Gastroesophageal sphincter (tissue), 4 donors: ENCODE measurements at places on chromosomes 1 and 21. TPM values are rescaled to one million over a fixed set of nuclear protein-coding genes. Genes with fewer than 3 reads are reported as not detected.

- no peak for ATAC-seq
Measured at GRCh38 chr1:59502009-59502691, 205.3 kb downstream of the FGGY start.

DNA sequence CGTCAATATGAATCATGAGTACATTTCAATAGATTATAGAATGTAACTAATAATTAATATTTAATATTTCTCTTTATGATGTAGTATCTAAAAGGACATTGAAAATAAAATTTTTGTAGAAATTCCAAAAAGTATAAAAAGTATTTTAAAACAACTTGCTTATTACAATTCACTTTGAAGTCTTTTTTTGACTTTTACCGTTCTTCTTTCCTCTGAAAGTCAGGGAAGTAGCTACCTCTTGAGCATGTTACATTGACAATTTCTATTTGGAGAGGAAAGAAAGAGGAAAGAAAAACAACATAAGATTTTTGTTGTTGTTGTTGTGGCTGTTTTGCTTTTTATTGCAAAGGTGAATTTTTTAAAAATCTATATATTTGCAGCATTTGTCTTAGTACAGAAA lies 1.3 kb downstream of the PTPRC start:
- ATAC-seq: no peak

DNA sequence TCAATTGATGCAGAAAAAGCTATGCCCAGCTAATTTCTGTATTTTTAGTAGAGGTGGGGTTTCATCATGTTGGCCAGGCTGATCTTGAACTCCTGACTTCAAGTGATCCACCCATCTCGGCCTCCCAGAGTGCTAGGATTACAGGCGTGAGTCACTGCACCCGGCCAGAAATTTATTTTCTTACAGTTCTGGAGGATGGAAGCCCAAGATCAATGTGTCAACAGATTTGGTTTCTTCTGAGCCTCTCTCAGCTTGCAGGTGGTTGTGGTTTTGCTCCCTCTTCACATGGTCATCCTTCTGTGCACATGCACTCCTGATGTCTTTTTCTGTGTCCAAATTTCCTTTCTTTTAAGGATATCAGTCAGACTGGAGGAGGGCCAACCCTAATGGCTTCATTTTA lies 35.6 kb downstream of the SHCBP1L start:
- ATAC-seq: no peak

- ATAC-seq: peak; percentile 54
Measured at GRCh38 chr1:39671433-39671792, 494 bp downstream of the NT5C1A start.

DNA sequence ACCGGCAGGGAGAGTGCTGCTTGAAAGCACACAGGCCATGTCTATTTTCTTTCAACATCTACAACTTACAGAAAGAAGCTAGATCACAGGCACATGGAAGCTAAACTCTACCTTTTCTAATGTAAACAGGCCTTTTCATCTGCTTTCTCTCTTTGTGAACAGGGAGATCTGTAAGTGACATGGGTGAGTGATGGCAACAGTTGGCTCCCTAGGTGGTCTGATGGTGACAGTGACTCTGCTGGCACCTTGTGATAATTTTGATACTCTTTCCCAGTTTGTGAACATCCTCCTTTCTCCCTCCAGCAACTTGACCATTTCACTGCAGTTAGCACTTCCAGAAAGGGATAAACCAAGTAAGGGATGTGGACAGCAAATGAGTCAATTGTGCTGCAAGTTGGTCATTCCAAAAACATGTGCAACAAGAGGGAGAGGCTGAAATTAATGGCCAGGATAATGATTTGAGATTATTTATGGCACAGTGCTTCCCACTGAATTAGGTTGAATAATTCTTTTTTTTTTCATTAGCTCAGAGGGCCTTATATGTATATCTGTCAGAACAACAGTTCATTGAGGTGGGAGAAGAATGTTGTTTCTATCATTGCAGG lies 89.5 kb downstream of the XCL2 start:
- no peak for ATAC-seq

GRCh38 chr21:14543983-14544382 lies 2.1 kb downstream of the SAMSN1 start:
- ATAC-seq: no peak

GRCh38 chr1:48203287-48203900 lies 19.1 kb upstream of the SLC5A9 start:
- no peak for ATAC-seq

DNA sequence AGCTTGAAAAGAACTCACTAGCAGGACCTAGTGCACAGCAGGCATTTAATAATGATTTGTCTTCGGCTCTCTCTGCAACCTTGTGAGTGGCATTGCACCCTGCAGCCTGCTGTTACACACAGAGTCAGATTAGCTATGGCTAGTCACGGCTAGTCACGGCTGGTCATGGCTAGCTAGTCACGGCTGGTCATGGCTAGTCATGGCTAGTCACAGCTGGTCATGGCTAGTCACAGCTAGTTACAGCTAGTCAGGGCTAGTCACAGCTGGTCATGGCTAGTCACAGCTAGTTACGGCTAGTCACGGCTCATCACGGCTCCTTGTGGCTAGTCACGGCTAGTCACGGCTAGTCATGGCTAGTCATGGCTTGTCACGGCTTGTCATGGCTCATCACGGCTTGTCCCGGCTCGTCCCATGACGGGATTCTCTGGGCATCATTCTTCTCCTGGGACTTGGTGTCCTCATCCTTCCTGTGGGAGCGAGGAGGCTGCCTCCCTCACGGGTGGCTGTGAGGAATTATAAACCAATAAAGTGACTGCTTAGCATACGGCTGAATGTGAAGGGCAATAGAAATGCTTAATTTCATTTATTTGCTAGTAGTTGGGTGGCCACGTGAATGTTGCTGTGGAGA lies 12.5 kb upstream of the KIF26B start:
- ATAC-seq: no peak

DNA sequence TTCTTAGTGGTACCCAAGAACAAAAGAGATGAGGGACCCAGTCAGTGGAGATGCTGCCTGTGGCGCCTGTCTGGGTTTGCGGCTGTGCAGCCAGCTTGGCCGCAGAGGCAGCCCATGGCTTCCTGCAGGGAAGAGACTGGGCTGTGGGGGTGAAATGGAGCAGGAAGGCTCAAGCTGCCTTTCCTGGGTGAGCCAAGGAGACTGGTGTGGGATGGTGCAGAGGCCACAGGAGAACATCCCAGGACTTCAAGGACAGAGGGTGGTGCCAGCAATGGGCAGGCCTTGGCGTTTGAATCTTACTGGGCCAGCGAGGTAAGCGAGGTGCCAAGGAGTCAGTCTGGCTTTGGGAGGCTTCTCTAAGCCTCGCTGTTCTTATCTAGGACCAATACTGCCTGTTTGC lies 26.4 kb downstream of the KCNA10 start:
- no peak for ATAC-seq

DNA sequence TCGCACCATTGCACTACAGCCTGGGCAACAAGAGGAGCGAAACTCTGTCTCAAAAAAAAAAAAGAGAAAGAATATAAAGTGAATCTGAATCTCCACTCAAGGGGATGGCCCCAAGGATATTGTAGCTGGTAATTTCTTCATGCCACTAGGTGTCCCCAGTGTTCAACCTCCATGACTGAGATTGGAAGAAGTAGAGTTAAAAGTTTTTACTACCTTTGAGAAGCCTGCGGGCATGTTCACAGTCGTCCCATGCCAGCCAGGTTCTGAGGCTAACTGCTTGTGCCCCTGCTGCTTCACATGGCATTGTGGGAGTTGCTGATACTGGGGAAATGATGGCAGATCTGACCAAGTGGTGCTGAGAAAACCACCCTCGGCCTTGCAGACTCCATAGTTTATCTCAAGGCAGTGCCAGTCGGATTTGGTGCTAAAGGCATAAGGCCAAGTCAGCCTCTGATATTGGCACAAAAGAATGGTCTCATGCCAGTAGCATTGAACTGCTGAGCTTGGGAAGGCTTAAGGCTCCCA lies 10.8 kb upstream of the SHISA4 start:
- ATAC-seq: peak; percentile 63

DNA sequence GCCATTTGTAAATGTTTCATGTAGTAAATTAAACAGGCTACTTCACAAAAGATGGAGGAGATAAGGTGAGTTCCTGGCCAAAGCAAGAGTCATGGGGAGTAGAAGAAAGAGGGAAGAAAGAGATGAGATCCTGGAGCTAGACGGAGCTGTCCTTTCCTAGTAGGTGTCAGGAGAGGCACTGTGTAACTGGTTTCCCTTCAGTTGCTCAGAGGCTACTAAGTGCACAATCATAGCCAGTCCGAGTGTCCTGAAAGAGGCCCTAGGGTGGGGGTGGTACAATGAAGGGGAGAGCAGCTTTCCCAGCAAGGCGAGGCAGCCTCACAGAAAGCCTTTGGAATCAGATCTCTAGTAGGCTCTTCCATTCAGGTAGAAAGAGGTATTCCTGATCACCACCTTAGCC lies 390.9 kb downstream of the KCNH1 start:
- no peak for ATAC-seq

GRCh38 chr21:41480086-41480690 lies 27.8 kb downstream of the TMPRSS2 start:
- no peak for ATAC-seq

GRCh38 chr1:204468206-204468605 lies 26.4 kb downstream of the PIK3C2B start:
- no peak for ATAC-seq

- no peak for ATAC-seq
Measured at GRCh38 chr1:23102289-23102688, 66.4 kb downstream of the LUZP1 start.

- no peak for ATAC-seq
Measured at GRCh38 chr1:155086128-155086741, 7.6 kb downstream of the EFNA3 start.

DNA sequence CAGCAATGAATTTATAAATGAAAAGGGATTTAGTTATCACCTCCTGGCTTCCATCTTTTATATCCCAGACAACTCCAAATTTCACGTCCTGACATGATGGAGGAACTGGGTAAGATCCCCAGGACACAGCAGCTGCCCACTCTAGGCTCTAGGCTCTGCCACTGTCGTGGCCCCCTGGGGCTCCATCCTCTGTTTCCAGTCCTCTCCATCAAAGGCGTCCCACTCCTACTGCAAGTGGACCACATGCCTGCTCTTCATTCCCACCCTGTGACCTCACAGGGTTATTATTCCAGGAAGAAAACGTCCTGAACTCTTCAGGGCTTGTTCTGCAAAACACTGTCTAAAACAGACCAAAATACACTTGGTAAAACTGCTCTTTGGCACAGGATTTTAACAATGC lies 11.9 kb downstream of the URB1 start:
- peak; percentile 38 for ATAC-seq

DNA sequence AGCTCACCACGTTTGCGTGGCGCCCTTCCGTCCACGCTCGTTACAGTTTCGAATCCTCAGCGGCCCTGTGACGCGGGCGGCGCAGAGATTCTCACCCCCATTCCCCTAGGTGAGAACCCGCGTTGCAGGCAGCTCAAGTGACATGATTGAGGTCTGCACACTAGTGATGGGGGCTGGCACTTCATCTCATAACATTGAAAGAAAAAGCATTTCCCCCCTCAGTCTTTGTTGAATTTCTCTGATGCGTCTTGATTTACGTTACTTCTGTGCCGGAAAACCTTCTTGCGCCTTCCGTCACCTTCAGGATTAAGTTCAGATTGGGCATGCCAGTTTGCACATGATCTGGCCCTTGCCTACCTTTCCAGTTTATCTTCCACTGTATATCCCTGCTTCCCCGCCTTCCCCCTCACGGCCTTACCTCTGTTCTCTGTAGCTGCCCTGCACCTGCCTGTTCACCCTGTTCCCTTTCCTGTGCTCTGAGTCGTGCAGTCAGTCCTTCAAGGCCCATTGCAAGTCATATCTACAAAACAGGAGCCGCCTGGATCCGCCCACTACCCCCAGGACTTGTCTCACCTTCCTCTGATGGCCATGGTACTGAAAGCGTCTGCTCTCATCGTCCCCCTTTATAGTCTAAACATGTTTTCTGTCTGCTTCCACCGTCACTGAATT lies 1.1 kb downstream of the CTPS1 start:
- ATAC-seq: no peak

- ATAC-seq: no peak
Measured at GRCh38 chr1:183522104-183522503, 49.8 kb downstream of the SMG7 start.

GRCh38 chr1:96713649-96714048 lies 7.9 kb upstream of the PTBP2 start:
- ATAC-seq: no peak

GRCh38 chr1:36286802-36287201 lies 19.4 kb upstream of the SH3D21 start:
- ATAC-seq: no peak

DNA sequence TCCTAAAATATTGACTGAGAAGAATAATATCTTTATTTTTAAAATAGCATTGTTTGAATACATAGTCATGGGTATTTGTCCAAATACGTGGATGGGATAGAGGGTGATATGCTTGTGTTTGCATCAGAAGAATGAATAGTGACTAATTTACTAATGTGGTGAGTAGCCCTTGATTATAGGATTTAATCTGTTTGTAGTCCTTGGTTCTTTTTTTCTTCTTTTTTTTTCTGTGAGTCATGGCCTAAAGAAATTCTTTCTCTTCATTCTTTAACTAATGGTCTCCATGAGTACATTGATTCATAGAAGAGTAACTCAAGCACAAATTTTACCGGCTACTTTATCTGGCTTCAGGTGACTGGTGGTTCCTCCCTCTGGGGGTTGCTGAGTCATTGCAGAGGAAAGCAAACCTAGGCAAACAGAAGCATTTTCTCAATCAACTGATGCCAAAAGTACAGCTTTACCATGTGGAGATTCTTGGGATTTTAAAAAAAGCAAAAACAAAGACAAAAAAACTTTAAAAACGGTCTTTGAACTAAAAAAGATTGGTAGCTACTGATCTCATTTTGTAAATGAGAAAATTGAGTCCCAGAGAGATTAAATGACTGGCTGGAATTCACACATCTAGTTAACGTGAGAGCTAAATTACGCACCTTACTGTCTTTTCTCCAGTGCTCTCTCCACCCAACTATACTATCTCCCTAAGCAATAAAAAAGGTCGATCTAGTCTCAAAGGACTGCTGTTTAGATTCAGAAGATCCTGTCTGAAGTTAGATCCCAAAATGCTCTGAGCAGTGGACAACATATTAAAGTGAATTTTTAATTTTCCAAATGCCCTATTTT lies 40.5 kb downstream of the AK5 start:
- no peak for ATAC-seq

GRCh38 chr1:151251656-151252470 lies 2.7 kb upstream of the PSMD4 start:
- no peak for ATAC-seq

DNA sequence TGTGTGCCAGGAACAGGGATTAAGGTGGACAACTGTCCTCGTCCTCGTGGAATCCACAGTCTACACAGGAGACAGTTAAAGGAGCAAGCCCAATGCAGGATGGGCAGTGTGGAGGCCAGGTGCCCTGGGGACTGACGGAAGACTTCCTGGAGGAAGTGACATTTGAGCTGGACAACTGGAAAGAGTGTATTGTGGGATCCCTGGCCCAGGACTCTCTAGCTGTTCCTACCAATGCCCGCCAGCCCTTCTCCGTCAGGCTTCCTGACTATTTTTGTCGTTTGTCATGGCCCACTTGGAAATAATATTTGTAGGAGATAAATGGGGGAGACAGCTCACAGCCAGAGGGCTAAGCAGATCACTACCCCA lies 235.3 kb downstream of the TOMM20 start:
- no peak for ATAC-seq

Gene OLIG2
- total RNA-seq: not detected

Gene AMY2A
- total RNA-seq: not detected

Gene TRIM63
- 1.3 TPM for total RNA-seq

Gene JAM2
- total RNA-seq: 51.1 TPM

Gene ADGRB2
- total RNA-seq: 6.0 TPM

Gene FAM72C
- 1.4 TPM for total RNA-seq

Gene CYP4B1
- total RNA-seq: 184 TPM

Gene LPAR3
- total RNA-seq: 3.3 TPM
